Fibroblast of skin of right biceps (primary cell): ENCODE measurements at places on chromosomes 6 and 20.

DNA sequence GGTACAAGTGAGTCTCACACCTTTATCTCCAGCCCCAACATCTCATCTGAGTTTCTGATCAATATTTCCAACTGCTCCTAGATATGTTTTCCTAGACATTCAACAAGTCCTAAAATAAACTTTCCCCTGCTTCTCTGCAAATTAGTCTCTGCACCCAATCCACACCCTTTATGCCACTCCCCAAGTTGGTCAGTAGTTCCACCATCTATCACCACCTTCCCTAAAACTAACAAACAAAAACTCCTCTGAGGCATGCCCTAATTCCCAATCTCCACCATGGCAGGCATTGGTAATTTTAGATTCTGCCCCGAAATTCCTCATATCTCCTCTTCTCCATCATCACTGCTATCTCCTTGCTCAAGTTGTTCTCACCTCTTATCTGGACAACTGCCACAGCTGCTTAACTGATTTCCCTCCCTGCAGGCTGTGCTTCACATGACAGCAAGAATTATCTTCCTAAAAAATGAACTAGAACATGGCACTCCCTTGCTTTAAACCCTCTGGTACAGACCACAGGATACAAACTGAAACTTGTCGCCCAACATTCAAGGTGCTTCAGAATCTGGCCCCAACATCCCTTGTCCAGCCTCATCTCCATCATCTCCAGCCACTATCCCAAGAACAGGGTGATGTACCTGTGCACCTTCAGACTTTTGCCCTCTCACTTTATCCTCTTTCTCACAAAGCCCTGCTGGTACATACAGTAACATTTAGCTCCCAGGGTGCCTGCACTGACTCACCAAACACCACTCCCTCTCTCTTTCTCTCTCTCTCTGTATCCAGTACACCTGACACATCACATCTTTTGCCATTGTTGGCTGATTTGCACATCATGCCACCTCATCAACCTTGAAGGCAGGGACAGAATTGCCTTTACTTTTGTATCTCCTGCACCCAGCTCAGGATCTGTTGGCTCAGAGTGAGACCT lies 55.5 kb downstream of the ZHX3 start:
- DNase-seq, result no peak

GRCh38 chr6:20581070-20581469 lies 46.8 kb downstream of the CDKAL1 start:
- DNase-seq, result no peak

- DNase-seq, result no peak
These were observed 57.1 kb downstream of the GOPC start for GRCh38 chr6:117545161-117545595.

DNA sequence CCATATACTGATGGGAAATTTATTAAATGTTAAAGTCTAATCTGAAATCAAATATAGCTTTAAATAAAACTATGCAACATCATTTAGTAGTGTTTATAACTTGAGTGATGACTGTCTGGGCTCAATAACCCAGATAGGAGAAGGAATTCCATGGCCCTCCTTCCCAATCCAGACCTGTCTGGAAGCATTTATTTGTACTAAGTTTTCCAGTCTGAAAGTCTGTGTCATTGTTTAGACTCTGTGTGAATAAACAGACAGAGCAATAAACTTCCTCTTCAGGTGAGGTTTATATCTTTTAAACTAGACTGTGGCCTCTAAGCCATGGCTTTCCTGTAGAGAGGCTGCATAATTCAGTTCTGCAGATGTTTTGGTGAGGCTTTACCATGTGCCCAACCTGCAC lies 176.4 kb downstream of the SOX4 start:
- peak; percentile 46 for DNase-seq

GRCh38 chr20:3929713-3930060 lies 40.5 kb downstream of the PANK2 start:
- DNase-seq, result no peak

DNA sequence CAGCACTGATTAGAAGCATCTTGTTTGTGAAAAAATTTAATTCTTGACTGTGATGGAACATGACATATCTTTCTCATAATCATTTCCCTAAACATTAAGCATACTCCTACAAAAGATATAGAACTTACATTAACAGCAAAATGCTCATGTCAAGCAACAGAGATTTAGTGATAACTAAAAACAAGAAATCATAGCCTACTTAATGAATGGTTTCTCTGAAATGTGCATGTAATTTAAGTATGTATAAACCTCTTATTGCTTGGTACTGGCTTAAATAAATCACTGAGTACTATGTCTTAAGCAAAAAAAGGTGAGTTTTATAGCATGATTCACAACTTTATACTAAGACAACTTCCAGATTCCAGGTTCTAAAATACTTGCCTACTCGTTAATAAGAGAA lies 9.3 kb downstream of the ROMO1 start:
- DNase-seq, result no peak

GRCh38 chr20:18323705-18324104 lies 35.4 kb downstream of the ZNF133 start:
- no peak for DNase-seq

DNA sequence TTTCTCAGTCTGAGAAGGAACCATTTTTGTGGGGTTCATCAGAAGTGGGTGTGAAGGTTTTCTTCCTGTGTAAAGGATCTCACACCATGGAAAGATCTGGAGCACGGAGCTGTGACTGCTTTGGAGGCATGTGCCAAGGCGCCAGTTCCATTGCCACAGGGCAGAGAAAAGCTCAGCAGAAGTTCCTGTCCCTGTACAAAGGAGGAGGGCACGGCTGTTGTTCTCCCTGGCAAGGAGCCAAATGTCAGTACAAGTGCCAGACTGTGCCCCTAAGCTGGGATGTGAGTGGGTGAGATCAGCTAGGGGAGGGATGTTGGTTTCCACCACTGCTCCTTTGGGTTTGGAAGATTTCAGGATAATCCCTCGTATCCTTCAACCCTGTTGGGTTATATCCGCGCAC lies 117.3 kb downstream of the CRYBG1 start:
- DNase-seq, result no peak

- peak; percentile 22 for DNase-seq
These were observed 2.5 kb downstream of the RNF217 start for GRCh38 chr6:124964764-124965105.

DNA sequence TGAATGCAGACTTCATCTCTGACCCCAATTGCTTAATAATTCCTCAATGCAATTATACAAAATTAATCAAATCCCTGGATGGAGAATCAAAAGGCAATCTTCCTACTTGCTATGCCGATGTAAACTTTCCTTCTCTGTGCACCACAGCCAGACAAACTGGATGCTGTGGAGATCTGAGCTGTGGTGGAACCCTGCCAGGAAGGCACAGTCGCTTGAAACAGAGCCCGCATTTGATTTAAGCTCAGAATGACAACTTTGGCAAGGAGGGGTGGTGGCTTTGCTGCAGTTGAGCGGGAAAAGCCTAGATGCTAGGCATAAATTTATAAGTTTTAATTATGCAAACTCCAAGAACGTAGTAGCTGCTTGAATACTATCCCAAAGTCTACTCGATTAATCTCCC lies 190.8 kb downstream of the MTFR2 start:
- DNase-seq, result no peak

DNA sequence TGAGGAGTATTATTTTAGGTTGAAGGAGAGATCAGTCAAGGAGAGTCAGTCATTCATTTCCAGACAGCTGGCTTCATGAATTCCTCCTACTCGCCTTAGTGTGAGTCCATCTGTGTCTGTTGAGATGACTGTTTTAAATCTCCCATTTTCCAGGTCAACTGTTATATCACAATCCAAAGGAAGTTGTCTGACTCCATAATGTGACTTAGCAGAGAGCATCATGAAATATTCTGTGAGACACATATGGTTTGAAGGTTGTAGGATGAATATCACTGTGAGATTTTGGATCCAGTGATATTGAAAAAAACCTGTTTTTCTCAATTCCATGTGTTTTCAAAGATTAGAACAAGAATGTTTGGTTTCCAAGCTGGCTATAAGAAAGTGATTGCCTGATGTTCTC lies 530.2 kb upstream of the MAN1A1 start:
- DNase-seq, result no peak

GRCh38 chr6:111666847-111667246 lies 61.2 kb upstream of the TRAF3IP2 start:
- DNase-seq, result no peak

GRCh38 chr20:61442075-61442670 lies 190.1 kb downstream of the CDH4 start:
- peak; percentile 52 for DNase-seq

DNA sequence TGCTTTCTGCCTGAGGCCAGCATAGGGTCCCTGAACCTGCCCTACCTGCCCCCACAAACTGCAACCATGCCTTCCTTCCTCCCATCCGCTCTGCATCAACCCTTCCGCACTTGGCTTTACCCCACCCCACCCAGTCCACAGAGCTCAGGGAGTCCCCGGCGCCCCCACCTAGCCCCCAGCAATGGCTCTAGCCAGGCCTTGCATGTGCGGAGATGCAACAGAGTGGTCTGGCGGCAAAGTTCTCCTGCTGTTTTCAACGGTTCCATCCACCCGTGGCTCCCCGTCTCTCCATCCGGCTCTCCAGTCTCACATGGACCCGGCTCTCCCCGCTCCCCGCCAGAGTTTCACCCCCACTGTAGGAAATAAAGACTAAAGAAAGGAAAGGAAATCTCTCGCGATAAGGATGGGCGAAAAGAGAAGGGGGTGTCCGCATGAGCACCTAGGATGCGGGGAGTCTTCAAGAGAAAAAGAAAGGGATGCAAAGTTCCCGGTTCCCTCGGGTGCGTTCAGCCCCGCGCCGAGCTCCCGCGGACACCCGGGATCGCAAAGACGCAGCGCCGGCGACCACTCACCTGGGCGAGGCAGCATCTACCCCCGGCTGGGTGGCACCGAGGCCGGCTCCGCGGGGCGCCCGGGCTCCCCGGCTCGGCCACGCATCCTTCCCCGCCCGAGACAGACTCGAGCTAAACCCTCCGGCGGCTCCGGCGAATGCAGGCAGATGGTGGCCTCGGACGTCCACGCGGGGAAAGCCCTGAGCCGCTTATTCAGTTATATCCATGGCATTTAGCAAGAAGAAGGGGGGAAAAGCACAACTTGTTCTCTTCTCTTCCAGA lies 579 bp downstream of the LRFN2 start:
- no peak for DNase-seq

GRCh38 chr6:146968041-146968760 lies 236.0 kb upstream of the STXBP5 start:
- peak; percentile 82 for DNase-seq

GRCh38 chr20:32300647-32301046 lies 23.2 kb downstream of the KIF3B start:
- DNase-seq, result no peak

- DNase-seq, result no peak
These were observed 108.3 kb downstream of the PSMB1 start for GRCh38 chr6:170444811-170445211.

DNA sequence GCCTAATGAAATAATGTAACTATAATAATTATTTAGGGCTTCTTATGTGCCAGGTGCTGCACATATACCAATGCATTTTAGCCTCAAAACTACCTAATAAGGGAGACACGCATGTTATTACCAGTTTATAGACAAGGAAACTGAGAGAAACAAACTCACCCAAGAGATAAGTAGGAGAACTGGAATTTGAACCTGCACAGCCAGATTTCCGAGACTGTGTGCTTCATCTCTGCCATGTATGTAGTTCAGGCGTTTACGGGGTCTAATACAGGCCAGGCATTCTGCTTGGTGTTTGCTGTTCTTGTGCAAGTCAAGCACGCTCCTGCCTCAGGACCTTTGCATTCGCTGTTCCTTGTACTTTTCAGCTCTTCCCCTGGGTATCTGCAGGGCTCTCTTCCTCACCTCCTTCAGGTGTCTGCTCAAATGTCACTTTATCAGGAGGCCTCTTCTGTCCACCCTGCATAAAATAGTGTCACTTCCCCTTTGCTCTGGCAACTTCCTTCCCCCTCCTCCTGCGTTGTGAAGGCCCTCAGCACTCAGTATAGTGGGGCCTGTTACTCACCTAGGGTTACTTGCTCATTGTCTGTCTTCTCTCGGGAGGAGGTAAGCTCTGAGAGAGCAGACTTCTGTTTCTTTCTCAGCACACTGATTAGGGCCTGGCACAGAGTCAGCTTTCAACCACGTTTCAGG lies 6.1 kb upstream of the NSFL1C start:
- no peak for DNase-seq

GRCh38 chr20:39243962-39244361 lies 281.8 kb downstream of the DHX35 start:
- DNase-seq, result no peak

GRCh38 chr6:7202950-7203349 lies 95.2 kb downstream of the RREB1 start:
- DNase-seq, result no peak

DNA sequence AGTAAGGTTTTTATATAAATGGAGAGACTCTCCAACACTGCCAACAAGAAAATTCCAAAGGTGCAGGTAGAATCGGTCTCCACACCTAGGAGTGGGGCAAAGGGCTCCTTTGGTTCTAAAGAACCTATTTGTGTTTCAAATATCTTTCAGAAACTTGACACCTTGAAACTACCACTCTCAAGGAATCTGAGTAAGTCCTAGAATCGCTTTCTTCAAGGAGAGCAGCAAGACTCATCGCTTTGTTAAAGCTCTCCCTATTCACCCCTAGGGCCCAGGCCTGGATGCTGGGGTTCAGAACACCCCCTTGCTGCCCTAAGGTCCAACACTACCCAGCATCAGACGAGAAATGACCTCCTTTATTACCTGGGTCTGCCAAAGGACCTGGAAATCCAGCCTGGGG lies 2.0 kb downstream of the CLIC5 start:
- no peak for DNase-seq

DNA sequence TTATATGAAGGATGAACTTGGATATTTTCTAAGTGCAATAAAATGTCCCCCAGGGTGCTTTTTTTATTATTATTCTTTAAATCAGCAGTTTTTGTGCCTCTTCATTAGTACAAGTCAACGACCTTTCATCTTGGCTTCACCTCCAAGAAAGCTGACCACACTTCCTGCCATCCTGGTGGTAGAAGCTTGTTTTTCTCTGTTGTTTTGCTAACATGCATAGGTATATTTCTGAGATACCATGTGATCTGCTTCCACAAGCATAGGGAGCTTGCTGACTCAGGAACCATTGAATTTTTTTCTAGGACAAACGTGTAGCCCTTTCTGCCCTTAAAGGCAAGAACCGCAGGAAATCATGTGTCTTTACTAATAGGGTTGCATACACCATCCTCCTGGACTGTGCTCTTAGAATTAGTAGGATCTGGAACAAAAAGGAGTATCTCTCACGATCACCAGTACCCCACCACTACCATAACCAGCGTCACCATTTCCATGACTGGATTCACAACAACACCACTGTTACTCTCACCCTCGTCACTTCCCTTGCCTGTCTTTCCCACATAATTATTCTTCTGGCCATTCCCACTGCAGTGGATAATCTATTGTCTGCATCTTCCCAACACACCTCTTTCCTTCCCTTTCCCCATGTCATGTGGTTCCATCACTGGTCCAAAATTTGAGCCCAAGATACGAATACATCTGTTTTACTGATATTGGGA lies 207.1 kb downstream of the MAFB start:
- DNase-seq, result no peak
